Testis (tissue), 5 donors: ENCODE measurements at places on chromosomes 7 and 10.

- H3K4me3 ChIP-seq: no peak overlapping the region
- peak overlapping the region; percentile 57 for H3K27ac ChIP-seq
- H3K36me3 ChIP-seq: no peaks in the 10 kb centered on the region
These were observed 302.6 kb downstream of the KLF6 start for GRCh38 chr10:3482200-3482993.

- H3K27me3 ChIP-seq: no peaks in the 10 kb centered on the region
- DNase-seq: peak; percentile 50
- no peak overlapping the region for H3K27ac ChIP-seq
- H3K4me3 ChIP-seq: no peak overlapping the region
- no peaks in the 10 kb centered on the region for H3K4me1 ChIP-seq
These were observed 6.7 kb upstream of the SMNDC1 start for GRCh38 chr10:110311357-110311949.

- H3K36me3 ChIP-seq: no peaks in the 10 kb centered on the region
- no peak for DNase-seq
- H3K27me3 ChIP-seq: no peaks in the 10 kb centered on the region
- H3K4me3 ChIP-seq: no peak overlapping the region
- H3K4me1 ChIP-seq: no peaks in the 10 kb centered on the region
These were observed 235.2 kb downstream of the DGKI start for GRCh38 chr7:137611606-137612005.

DNA sequence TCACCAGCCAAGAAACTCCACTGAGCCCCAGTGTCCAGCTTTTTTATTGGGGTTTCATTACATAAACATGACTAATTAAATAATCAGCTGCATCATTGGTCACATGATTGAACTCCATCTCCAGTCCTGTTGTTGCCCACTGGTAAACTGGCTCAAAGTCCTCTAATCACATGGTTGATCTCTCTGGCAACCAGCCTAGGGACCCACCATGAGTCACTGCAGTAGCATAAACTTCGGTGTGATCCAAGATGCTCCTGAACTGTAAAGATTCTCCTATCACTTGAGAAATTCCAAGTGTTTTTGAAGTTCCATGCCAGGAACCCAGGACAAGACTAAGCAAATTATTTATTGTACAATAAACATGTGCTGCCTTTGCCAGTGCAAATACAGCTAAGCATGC is 130.4 kb upstream of the AUTS2 start:
- H3K36me3 ChIP-seq: no peaks in the 10 kb centered on the region
- H3K4me1 ChIP-seq: no peaks in the 10 kb centered on the region
- DNase-seq: no peak
- H3K27ac ChIP-seq: no peak overlapping the region

- no peak overlapping the region for H3K27ac ChIP-seq
- H3K4me3 ChIP-seq: no peak overlapping the region
- H3K36me3 ChIP-seq: no peaks in the 10 kb centered on the region
- no peaks in the 10 kb centered on the region for H3K4me1 ChIP-seq
- no peak for DNase-seq
These were observed 142.5 kb upstream of the PPP2R2D start for GRCh38 chr10:131758062-131758938.

DNA sequence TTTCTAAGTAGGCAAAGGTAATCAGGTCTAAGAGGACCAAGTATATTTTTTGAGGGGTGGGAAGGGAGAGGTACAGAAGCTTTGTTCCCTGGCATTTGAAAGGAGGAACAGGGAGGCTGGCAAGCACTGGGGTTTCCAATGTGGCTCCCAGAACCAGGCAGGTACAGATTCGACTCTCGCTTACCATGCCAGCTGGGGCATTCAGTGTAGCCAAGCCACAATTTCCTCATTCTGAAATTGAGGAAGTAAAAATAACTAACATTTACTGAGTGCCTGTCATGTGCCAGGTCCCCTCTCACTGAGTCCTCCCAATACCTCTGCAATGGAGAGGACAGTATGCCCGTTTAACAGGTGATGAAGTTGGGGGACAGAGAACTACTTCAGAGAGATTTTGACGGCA is 45.9 kb upstream of the BET1 start:
- no peak overlapping the region for H3K27ac ChIP-seq
- no peaks in the 10 kb centered on the region for H3K36me3 ChIP-seq
- no peak for DNase-seq
- no peaks in the 10 kb centered on the region for H3K27me3 ChIP-seq
- no peak overlapping the region for H3K4me3 ChIP-seq

DNA sequence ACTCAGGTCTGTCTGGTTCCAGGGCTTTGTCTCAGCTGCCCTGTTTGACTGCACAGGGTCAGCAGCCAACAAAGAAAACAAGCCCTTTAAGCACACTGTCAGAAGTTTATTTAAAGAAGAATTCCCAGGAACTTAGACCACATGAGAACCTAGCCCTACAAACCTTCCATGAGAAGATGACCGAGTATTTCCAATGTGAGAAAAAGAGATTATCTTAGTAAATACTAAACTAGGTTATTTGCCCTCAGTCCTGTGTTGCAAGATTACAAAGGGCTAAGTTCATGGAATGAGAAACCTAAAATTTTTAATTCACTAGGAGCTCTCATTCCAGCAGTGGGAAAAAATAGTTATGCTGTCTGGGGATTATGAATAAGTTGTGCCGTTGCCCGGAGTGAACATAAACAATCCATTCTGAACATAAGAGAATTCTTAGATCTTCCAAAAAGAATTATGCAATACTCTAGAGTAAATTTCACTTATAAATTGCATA is 46.7 kb downstream of the NOC3L start:
- no peaks in the 10 kb centered on the region for H3K36me3 ChIP-seq
- H3K27ac ChIP-seq: no peak overlapping the region
- no peak overlapping the region for H3K4me3 ChIP-seq
- no peaks in the 10 kb centered on the region for H3K4me1 ChIP-seq
- DNase-seq: no peak
- no peaks in the 10 kb centered on the region for H3K27me3 ChIP-seq

DNA sequence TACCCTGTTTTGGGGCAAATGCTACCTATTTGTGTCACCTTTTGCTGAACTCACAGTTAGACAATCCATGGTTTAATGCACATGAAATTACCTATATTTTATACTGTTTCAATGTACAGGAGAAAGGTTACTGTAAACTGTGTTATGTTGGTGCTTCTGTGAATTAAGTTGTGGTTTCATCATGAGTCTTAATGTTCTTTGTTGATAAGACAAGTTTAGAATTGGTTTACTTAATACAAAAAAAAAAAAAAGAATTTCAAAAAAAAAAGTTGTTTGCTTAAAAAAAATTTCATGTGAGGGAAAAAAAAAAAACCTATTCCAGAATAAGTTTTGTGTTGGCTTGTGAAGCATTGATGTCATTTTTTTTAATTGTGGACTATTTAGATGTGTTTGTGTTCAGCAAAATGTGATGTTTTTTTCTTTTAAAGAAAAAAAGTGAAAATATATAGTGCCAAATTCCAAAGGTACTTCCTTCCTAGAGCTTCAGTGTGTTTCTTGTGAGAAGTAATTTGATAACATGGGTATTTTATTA is 280.3 kb downstream of the USP6NL start:
- no peak overlapping the region for H3K4me3 ChIP-seq
- peaks cover 36% of the 10 kb centered on the region for H3K4me1 ChIP-seq
- peak overlapping the region; percentile 70 for H3K27ac ChIP-seq
- H3K36me3 ChIP-seq: no peaks in the 10 kb centered on the region
- DNase-seq: no peak

- DNase-seq: no peak
- H3K27me3 ChIP-seq: no peaks in the 10 kb centered on the region
- no peaks in the 10 kb centered on the region for H3K4me1 ChIP-seq
- no peaks in the 10 kb centered on the region for H3K36me3 ChIP-seq
- H3K27ac ChIP-seq: no peak overlapping the region
- H3K4me3 ChIP-seq: no peak overlapping the region
These were observed 930 bp downstream of the GARIN1A start for GRCh38 chr7:128672927-128673517.

DNA sequence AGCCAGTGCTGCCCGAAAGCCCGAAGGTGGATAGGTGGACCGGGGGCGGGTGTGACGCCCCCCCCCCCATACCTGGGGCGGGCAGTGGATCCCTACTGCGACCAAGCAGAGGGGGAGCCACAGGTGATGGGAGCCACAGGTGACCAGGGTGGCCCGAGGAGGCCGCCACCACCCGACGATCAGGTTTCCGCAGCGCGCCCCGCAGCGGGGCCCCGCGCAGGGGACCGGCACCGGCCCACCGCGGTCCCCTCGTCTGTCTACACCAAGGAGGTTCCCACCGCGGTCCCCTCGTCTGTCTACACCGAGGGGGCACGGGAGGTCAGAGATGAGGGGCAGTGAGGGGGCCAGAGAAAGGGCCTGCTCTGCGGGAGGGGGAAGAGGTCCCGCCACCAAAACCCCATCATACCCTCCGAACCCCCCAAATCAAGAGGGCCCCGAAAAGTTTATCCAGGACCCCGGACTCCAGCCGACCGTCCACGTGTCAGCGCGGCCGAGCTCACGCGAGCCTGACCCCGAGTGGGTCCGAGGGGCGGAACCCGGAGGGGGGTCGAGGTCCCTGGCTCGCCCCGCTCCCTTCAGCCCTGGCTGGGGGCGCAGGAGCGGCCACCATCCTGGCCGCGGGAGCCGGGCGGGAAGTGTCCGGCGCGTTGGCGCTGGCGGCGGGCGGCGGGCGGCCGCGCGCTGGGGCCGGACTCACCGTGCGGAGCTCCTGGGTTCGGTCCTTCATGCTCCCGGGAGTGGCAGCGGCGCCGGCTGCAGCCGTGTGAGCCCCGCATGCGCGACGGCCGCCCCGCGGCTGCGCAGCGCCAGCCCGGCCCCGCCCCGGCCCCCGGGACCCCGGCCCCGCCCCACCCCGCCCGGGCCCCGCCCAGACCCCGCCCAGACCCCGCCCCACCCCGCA is at the start of gene STX1A:
TSS of gene STX1A (minus strand) at position 765 of the 901 bp plus-strand sequence. CDS start at position 727, 38 bp downstream.
- H3K27ac ChIP-seq: no peak within 1 kb of the TSS
- H3K4me1 ChIP-seq: peaks cover 25% of the 10 kb centered on the region

GRCh38 chr7:76272851-76273497 is 29.5 kb upstream of the HSPB1 start:
- DNase-seq: no peak
- H3K27ac ChIP-seq: no peak overlapping the region
- H3K4me1 ChIP-seq: peaks cover 4% of the 10 kb centered on the region
- H3K4me3 ChIP-seq: no peak overlapping the region
- H3K36me3 ChIP-seq: no peaks in the 10 kb centered on the region

DNA sequence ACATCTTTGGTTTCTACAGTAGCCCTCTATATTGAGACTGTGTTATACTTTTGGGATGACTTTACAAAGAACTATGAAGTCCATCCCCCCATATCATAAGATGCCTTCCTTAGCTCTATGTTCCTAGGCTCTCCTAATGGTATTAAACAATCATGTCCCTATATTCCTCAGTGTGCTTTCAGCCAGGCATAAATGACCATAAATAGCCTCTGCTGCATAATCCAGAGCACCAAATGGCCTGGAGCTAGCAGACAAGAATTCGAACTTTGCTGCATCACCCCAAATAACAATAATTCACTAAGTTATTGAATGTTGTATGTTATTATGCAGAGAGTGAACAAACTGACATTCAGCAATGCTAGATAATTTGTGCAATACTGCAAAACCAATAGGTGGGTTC is 405.2 kb downstream of the DGKB start:
- no peaks in the 10 kb centered on the region for H3K4me1 ChIP-seq
- H3K27ac ChIP-seq: no peak overlapping the region
- no peak overlapping the region for H3K4me3 ChIP-seq
- no peaks in the 10 kb centered on the region for H3K36me3 ChIP-seq
- no peak for DNase-seq

DNA sequence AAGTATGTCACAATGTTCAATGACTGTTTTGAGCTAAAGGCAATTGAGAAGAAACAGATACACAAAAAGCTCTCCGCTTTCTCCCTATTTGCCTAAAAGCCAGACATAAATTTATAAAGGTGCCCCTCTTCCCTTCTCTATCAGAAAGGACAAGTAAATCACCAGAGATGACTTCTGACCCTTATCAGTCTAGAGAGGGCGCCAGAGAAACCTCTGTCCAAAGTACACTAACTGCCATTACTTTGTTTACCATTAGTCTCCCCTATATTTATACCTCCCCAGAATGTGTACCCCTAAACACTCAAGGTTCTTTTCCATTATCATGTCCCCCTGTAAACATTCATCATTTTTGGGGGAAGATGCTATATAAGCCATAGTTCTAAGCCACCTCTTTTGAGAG is 49.3 kb downstream of the TPK1 start:
- no peak for DNase-seq
- H3K27me3 ChIP-seq: no peaks in the 10 kb centered on the region
- H3K4me1 ChIP-seq: no peaks in the 10 kb centered on the region
- H3K27ac ChIP-seq: no peak overlapping the region
